Neuronal stem cell (in vitro differentiated cells): ENCODE measurements at places on chromosomes 16 and 17.

DNA sequence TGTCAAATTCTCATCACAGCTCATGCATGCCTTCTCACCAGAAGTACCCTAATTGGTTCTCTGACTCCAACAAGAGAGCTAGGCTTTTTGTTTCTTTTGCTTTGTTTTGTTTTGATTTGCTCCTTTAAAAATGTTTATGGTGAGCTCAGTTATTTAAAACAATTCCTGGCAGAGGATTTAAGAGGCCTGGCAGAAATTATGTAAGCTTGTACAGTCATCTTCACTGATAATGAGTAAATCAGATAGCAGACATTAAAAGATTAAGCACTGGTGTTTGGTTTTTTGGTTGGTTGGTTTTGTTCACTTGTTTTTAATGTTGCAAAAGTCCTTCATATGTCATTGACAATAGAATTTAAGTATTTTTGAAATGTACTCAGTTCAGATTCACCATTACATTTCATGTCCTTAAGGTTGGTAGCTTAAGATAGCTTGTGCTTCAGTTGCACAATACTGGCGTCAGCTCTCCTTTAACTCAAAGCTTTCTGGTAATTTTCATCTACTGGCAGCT lies 378.9 kb downstream of the CDH13 start:
- DNase-seq, result no peak

DNA sequence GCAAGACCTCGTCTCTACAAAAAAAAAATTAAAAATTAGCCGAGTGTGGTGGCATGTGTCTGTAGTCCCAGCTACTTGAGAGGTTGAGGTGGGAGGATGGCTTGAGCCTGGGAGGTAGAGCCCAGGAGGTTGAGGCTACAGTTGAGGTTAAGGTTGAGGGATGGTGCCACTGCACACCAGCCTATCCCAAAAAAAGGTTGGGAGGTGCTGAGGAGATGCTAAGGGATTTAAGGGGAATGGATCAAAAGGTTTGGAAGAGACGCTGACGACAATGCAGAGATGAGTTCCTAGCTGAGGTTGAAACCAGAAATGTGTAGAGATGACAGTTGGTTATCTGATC lies 4.7 kb upstream of the NSMCE1 start:
- no peak for DNase-seq

GRCh38 chr17:34622862-34623623 lies 43.7 kb downstream of the TMEM132E start:
- no peak for DNase-seq

GRCh38 chr16:35185366-35186044 lies 1726.1 kb downstream of the TP53TG3F start:
- DNase-seq, result no peak

DNA sequence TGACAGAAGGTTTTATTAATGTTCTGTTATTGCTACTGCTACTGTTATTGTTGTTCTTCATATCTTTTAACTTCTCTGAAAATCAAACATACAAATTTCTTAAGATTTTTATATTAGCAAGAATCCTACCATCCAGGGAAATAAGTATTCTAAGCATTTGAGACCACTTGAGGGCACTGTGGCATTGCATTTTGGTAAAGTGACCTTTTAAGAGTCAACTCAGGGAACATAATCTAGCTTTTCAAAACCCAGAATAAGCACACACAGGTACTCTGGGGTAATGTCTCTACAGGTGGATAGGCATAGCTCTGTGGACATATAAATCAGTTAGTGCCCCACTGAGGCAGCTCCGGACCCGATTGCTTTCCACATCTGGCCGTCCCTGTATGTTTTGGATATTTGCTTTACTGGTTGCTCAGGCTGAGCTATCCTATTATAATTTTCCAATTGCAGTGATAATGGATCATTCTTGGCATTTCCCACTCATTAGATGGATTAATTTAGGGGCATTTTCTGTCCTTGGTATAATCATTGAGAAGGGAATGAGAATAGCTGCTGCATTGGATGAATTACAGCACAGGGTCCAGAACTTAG lies 1425.1 kb upstream of the CDH8 start:
- DNase-seq, result peak; percentile 59

- no peak for DNase-seq
These were observed 7.4 kb downstream of the GFAP start for GRCh38 chr17:44907729-44908470.

DNA sequence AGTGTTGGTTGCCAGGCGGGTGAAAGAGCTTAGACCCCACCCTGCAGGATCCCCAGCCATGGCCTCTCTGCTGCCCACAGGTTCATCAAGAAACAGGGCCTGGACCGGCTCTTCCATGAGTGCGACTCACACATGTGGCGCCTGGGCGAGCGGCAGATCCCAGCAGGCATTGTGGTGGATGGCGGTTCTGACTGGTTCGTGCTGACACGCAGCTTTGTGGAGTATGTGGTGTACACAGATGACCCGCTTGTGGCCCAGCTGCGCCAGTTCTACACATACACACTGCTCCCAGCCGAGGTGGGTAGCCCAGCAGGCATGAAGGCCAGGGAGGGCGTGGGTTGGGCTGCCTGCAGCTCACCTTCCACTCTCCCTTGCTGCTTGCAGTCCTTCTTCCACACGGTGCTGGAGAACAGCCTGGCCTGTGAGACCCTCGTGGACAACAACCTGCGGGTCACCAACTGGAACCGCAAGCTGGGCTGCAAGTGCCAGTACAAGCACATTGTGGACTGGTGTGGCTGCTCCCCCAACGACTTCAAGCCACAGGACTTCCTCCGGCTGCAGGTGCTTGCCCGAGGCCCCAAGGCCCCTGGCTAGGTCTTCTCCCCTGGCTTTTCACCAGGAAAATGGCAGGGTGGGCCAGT lies 9.9 kb downstream of the XYLT2 start:
- DNase-seq, result no peak

DNA sequence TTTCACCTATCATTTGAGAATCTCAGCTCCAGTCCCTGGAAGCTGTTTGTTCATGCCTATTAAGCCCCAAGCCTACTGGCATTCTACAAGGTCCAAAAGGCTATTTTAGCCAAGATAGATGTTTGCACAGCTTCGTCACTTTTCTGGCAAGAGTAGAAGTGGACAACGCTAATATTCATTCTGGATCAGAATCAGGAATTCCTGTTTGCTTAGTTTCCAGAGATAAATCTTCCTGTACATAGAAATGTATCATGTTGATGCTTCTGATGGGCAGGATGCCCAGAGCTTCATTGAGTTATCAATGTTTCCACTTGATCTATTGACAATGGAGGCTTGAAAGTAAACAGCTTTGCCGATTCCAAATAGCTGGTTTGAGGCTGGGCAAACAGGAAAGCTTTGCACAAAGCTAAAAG lies 260.7 kb upstream of the CA10 start:
- no peak for DNase-seq

DNA sequence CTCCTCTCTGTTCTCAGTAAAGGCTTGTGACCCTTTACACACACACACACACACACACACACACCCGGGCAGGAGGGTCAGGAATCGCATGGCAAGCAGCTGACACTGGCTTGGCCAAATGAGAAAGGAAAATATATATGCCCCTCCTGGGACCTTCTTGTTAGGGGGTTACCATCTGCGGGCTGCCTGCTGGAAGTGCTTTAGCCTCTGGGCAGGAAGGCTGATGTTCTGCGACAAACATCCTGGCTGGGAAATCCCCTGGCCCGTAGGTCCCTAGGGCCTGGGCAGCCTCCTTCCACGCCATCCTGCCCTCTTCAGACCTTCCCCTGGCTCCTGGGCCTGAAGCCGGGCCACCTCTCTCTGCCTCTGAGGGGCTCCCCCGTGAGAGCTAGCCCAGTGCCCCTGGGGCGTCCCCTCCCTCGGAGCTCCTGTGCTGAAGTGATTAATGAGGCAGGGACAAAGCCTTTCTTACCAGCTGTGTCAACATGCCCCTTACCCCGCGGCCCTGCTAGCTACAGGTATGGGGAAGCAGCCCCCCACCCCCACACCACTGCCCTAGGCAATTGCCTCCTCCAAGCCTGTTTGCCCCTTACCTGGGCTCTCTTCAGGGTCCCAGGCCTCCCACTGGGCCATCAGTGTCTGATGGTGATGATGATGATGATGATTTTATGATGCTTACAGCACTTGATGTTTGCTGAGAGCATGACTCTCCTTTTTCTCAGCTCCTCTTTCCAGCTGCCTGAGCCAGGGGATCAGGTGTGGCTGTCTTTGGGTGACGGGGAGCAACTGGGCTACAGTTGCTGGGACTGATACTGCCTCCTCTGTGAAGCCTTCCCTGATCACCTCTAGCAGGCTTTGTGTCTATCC lies 32.8 kb upstream of the ETV4 start:
- DNase-seq, result no peak

GRCh38 chr17:82929676-82930042 lies 89.8 kb upstream of the ZNF750 start:
- no peak for DNase-seq

- DNase-seq, result no peak
These were observed 216.9 kb upstream of the GSE1 start for GRCh38 chr16:85395913-85396878.

GRCh38 chr16:89040391-89040790 lies 53.3 kb upstream of the ACSF3 start:
- no peak for DNase-seq

GRCh38 chr17:54494721-54495715 lies 405.6 kb upstream of the TOM1L1 start:
- DNase-seq, result no peak

DNA sequence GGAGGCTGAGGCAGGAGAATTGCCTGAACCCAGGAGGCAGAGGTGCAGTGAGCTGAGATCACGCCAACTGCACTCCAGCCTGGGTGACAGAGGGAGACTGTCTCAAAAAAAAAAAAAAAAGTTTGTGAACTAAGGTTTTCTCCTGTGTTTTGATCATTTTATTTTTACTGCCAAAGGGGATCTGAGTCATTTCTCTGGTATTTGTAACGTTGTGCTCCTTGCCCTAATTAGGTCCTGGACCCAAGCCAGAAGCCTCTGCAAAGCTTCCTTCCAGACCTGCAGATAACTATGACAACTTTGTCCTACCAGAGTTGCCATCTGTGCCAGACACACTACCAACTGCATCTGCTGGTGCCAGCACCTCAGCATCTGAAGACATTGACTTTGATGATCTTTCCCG lies 32.1 kb downstream of the IST1 start:
- no peak for DNase-seq

DNA sequence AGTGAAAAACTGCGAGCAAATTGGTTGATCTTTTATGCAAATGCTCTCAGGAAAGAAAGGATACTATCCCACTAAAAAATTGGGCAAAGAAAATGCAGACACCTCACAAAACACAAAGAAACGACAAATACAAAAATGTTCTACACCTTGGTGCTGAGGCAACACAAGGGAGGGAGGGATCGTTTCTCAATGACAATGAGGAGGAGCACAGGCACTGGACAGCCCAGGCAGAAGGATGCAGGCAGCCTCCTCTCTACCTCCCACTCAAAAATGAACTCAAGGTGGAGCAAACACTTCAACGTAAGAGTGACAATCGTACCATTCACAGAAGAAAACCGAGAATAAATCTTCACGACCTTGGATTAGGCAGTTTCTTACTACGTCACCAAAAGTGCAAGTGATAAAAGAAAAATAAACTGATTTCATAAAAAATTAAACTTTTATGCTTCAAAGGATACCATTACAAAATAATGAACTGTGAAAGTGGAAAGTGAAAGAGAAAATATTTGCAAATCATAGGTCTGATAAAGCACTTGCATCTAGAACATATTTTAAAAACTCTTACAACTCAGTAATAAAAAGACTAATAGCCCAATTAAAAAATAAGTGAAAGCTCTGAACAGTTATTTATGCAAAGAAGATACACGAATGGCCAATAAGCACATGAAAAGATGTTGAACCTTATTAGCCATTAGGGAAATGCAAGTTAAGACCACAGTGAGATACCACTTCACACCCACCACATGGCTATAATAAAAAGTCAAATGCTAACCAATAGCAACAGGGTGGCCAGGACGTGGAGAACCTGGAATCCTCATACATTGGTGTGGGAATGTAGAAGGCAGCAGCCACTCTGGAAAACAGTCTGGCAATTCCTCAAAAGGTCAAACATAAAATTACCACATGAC lies 80.8 kb upstream of the TRAP1 start:
- DNase-seq, result no peak

GRCh38 chr17:50922721-50923405 lies 56.7 kb upstream of the TOB1 start:
- DNase-seq, result no peak
